ENCODE measurements at places on chromosomes 1 and 21.

- DNase-seq: peak; percentile 76
These were observed at the start of gene TNFRSF1B for GRCh38 chr1:12166834-12167492. TNFRSF1B (plus strand) TSS chr1:12166991; CDS start chr1:12167092, 101 bp downstream.

- DNase-seq: no peak
These were observed 1.9 kb upstream of the SFT2D2 start for GRCh38 chr1:168223681-168224540.

- DNase-seq: no peak
These were observed 61.5 kb upstream of the PTBP2 start for GRCh38 chr1:96660051-96660450.

GRCh38 chr1:25050165-25050564 is 120.1 kb upstream of the RUNX3 start:
- no peak for DNase-seq

- peak; percentile 23 for DNase-seq
These were observed 8.6 kb upstream of the IL20 start for GRCh38 chr1:206856674-206857464.

GRCh38 chr1:31663622-31664452 is 19.2 kb upstream of the PEF1 start:
- peak; percentile 56 for DNase-seq

GRCh38 chr1:107767156-107767582 is 197.8 kb downstream of the VAV3 start:
- no peak for DNase-seq

- no peak for DNase-seq
These were observed 86.6 kb upstream of the SLC25A33 start for GRCh38 chr1:9452516-9453140.

DNA sequence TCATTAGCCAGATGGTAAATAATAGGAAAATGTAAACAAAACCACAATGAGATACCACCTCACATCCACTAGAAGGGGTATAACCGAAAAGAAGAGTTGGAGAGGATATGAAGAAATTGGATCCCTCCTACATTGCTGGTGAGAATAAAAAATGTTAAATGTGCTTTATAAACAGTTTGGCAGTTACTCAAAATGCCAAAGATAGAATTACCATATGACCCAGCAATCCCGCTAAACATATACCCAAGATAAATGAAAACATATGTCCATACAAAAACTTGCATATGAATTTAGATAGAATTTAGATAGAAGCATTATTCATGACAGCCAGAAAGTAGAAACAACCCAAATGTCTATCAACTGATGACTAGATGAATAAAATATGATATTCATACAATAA is 4.4 kb upstream of the FMO2 start:
- DNase-seq: no peak

DNA sequence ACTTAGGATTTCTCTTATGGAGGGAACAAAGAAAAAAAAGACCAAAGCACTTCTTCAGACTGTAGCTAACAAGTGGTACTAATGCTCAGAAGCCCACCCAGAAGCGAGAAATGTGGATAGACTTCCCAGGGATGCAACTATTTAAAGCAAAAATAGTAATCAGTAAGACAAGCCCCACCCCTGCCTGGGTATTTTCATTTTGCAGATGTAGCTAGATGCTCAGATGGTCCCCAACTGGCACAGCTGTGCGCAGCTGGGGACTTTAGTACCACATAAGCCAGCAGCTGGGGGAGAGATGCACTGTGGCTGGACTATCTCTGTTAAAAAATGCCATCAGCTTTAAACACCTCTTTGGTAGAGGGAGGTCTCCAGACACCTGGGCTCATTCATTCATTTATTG is 77.8 kb upstream of the SPAG17 start:
- DNase-seq: no peak

DNA sequence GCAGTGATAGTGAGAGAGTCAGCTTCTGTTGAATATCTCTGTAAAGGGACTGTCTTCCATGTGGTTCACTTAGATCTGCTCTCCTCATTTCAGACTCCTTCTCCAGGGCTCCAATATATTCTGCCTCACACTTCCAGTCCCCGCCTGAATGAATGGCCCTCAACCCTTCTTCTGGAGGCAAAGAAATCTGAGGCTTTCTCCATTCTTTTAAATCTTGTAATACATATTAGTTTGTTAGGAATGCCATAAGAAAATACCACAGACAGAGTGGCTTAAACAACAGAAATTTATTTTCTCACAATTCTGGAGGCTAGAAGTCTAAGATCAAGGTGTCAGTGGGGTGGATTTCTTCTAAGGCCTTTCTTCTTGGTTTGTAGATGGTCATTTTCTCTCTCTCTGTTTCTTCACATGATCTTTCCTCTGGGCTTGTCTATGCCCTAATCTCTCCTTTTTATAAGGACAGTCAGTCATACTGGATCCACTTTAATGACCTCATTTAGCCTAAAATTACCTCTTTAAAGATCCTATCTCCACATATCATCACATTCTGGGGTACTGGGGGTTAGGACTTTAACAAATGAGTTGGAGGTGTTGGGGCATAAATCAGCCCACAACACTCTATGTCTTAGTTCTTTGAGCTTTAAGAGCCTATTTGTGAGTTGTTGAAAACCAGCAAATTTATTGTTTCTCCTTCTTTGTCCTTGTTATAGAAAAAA is 128.5 kb upstream of the KCNK2 start:
- DNase-seq: no peak

GRCh38 chr1:194512957-194513356 is 1326.5 kb upstream of the B3GALT2 start:
- DNase-seq: no peak

- DNase-seq: no peak
These were observed at the start of gene SLC16A4 for GRCh38 chr1:110390692-110391245. SLC16A4 (minus strand) TSS chr1:110391026; CDS start chr1:110389323, 1,703 bp downstream.

DNA sequence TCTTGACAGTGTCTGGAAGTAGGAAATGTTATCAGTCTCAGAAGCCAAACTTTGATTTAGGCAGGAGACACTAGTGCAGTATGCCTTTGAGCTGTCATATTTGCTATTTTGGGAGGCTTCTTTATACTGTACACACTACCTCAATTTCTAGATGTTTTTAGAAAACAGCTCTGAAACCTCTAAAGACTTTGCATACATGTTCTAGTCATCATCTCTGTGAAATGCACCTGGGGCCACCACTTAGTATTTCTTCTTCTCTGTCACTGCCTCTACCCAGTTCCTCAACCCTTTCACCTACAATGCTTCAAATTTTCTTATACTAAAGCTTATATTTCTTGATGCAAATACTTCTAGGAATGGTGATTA is 29.1 kb upstream of the PLA2G4A start:
- no peak for DNase-seq

Data from CD4-positive, alpha-beta T cell treated with Interleukin-21 for 1 hour (primary cell).